NCI-H1417 treated with DMSO at 0.1 percent for 48 hours (cell line): ENCODE measurements at places on chromosomes 5 and 9.

DNA sequence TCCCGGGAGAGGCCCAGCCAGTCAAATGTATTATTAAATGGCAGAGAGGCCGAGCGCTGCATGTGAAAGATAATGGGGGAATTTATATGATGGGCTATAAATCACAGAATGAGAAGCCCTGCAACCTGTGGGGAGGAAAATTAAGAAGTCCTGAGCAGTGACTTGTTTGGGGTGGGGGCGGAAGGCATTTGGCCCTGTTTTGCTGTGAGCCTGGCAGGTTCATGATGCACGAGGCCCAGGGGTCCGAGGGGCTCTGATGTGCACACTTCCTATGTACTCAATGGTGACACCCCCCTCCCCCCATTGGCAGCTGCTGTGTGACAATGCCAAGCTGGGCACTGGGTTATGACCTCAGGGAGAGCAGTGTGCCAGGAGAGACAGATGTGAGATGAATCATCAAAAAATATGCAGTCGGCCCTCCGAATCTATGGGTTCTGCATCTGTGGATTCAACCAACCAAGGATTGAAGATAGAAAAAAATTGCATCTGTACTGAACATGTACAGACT, 13.7 kb upstream of the DAB2IP start:
- DNase-seq = no peak

- no peak for DNase-seq
Observed at GRCh38 chr5:155025895-155026294, 12.3 kb downstream of the KIF4B start.

GRCh38 chr5:20615888-20616563, 628.0 kb upstream of the CDH18 start:
- DNase-seq = no peak

DNA sequence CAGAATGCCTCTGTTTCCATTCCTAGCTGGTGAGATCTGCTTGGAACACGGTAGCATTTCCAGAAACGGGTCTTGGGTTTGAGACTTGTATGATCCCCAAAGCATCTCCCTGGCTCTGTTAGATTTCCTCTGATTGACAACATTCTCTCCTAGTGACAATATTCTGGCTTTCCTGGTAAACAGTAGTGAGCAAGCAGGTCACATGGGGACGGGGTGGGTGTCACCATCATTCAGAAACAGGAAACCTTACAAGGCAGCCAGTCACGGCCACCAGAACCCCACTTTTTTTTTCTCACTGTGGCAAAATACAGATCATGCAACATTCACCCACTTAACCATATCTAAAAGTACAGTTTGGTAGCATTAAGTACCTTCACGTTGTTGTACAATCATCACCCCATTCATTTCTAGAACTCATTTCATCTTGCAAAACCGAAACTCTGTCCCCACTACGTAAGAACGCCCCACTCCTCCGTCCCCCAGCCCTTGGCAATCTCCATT, 90.1 kb upstream of the LMX1B start:
- DNase-seq = no peak

- DNase-seq = no peak
Observed at GRCh38 chr5:61229416-61229815, 67.1 kb upstream of the SMIM15 start.
